ENCODE measurements at places on chromosomes 3 and 15. TPM values are rescaled to one million over a fixed set of nuclear protein-coding genes. Genes with fewer than 3 reads are reported as not detected.

The ZPLD1 gene
- not detected for total RNA-seq

The LCMT2 gene
- 2.8 TPM for total RNA-seq

The MAP6D1 gene
- total RNA-seq: 1.7 TPM

The CHRNA7 gene
- total RNA-seq: 0.65 TPM

The MB21D2 gene
- total RNA-seq: 3.0 TPM

The MYL3 gene
- total RNA-seq: not detected

The MKRN3 gene
- 0.65 TPM for total RNA-seq

The LRRIQ4 gene
- total RNA-seq: not detected

The KBTBD13 gene
- not detected for total RNA-seq

The C15orf62 gene
- 0.22 TPM for total RNA-seq

The CD86 gene
- not detected for total RNA-seq

The MEGF11 gene
- not detected for total RNA-seq

The CTXND1 gene
- total RNA-seq: not detected

The LRRC34 gene
- 0.60 TPM for total RNA-seq

The USP3 gene
- 25.3 TPM for total RNA-seq

The FBXW12 gene
- total RNA-seq: not detected

The ANKRD34C gene
- total RNA-seq: not detected

The PLAAT1 gene
- 0.20 TPM for total RNA-seq

The GOLGA8Q gene
- total RNA-seq: 0.22 TPM

The IGF2BP2 gene
- 19.0 TPM for total RNA-seq

The ANKUB1 gene
- total RNA-seq: not detected

The NEK11 gene
- total RNA-seq: 2.0 TPM

The SLC12A1 gene
- not detected for total RNA-seq
